Esophagus squamous epithelium (tissue), 5 donors: ENCODE measurements at places on chromosomes 11 and 22.

- no peak overlapping the region for H3K4me3 ChIP-seq
- H3K4me1 ChIP-seq, result no peaks in the 10 kb centered on the region
- DNase-seq, result no peak
- H3K27me3 ChIP-seq, result no peaks in the 10 kb centered on the region
- H3K27ac ChIP-seq, result no peak overlapping the region
Measured at GRCh38 chr22:47446331-47446730, 683.9 kb downstream of the TBC1D22A start.

- no peak for DNase-seq
- peaks cover 22% of the 10 kb centered on the region for H3K4me1 ChIP-seq
- no peaks in the 10 kb centered on the region for H3K27me3 ChIP-seq
- H3K4me3 ChIP-seq, result no peak overlapping the region
- H3K27ac ChIP-seq, result no peak overlapping the region
Measured at GRCh38 chr11:11247576-11247975, 105.5 kb downstream of the CSNK2A3 start.

DNA sequence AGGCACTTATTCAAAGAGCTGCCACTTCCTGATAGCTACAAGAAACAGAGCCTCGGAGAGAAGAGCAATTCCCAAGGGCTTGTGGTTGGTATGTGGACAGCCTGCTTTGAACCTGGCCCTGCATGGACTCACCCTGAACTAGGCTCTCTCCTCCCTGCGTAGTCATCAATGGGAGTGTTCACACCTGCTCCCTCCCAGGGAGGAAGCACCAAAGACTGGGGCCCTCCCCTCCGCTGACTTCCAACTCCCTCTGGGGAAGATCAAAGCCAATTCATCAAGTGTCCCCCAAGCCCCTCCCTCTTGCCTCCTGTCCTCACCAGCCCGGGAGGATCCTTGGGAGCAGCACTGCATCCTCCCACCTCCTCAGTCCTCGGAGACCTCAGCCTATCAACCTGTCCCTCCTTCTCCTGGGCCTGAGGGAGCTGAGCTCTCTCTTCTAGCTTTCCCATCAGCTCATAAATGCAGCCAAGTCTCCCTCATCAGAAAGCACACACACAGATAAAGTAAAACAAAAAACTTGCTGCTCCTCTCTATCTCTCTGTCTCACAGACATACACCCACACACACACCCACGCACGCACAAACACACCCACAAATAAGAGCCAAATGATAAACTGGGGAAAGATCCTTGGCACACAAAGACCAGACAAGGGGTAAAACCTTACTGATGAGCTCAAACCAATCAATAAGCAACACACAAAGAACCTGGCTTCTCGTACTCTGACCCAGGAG is 3.3 kb downstream of the A4GALT start:
- no peak for DNase-seq
- H3K4me3 ChIP-seq, result no peak overlapping the region
- H3K27ac ChIP-seq, result peak overlapping the region; percentile 68
- no peaks in the 10 kb centered on the region for H3K36me3 ChIP-seq
- H3K4me1 ChIP-seq, result peaks cover 22% of the 10 kb centered on the region
- peaks cover 33% of the 10 kb centered on the region for H3K27me3 ChIP-seq

DNA sequence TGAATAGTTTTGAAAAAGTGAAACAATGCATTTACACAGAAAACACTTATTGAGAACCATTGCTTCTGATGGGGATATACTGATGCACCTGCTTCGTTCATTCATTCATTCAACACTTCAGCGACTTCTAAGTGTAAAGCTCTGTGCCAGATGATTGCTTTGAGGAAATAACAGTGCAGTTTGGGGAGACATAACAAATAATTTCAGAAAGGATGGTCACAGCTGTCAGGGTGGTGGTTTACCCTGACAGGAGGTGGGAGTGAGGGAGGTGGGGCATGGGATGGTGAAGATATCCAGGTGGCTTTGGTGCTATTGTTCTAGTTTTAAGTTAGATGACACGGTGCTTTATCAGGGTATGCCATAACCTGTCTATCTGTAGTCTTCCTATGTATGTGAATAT is 344.1 kb downstream of the LARGE1 start:
- no peak overlapping the region for H3K4me3 ChIP-seq
- H3K27ac ChIP-seq, result no peak overlapping the region
- H3K36me3 ChIP-seq, result no peaks in the 10 kb centered on the region
- DNase-seq, result no peak

DNA sequence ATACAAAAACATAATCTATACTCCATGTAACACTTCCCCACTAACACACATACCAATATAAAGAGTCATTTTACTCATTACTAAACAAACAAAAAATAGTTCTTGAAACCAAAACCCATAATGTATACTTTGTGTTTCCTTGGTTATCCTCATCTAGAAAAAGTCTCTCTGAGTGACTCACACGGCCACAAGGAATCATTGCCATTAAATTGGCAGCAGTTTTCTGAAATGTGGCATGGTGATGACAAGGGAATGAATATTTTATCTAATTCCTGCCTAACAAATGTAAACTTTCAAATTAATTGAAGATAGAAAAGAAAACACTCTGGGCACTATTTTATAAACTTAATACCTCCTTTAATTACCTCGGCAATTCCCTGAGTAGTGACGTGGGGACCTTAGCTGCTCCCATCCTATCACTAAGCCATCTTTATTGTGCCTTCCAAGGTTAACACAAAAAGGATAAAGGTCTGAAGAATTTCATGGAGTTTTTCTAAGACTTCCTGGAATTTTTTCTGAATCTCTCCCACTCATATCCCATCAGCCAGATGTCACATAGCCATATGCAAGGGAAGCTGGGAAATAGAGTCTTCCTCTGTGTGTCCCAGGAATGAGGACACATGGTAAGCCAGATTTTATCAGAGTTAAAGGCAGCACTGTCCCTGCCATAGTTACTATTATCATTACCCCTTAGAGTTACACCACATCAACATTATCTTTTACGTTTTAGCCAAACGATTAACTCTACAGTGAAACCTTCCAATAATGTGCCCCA is 857.2 kb upstream of the TENM4 start:
- no peaks in the 10 kb centered on the region for H3K4me1 ChIP-seq
- no peaks in the 10 kb centered on the region for H3K27me3 ChIP-seq
- H3K4me3 ChIP-seq, result no peak overlapping the region
- no peaks in the 10 kb centered on the region for H3K36me3 ChIP-seq

DNA sequence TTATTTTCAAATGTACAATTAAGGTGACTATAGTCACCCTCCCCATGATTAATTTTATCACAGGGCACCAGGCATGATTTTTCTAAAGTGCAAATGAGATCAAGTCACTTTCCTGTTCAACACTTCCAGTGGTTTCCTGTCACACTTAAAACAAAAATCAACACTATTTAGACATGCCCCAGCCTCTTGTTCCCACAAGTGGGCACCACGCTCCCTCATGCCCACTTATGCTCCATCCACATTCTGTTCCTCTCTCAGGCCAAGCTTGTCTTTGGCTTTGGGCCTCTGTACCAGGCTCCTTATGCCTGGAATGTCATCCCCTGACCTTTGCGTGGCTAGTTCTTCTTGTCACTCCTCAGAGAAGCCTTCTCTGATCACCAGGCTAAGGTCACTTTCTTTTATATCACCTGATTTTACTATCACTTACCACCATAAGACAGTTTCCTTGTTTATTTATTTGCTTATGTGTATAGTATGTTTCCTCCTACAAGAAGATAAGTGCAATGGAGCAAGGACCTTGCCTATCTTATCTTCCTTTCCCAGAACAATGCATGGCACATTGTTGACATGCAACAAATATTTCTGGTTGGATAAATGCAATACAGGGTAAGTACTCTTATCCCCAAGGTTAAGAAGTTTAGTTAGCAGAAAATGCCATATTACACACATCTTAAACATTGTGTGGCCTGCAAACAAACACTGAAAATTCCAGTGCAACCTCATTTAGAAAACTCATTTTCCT is 50.9 kb upstream of the PANX1 start:
- H3K4me1 ChIP-seq, result no peaks in the 10 kb centered on the region
- no peaks in the 10 kb centered on the region for H3K27me3 ChIP-seq
- no peak overlapping the region for H3K27ac ChIP-seq
- H3K4me3 ChIP-seq, result no peak overlapping the region
- H3K36me3 ChIP-seq, result no peaks in the 10 kb centered on the region

DNA sequence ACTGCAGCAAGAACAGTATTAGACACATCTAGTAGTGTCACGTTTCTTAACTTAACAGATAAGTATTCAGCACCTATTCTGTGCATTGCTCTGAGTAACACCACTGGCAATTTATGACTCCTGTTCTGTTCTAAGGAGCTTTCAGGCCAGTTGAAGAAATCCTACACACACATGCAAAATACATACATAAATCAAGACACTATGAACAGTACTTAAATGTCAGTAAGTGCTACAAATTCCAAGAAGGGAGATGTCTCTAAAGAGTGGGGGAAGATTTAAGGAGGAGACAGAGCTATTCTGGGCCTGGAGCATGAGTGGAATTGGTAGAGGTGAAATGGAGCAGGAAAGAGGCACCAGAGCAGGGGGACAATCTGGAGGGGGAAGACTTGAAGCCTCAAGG is 46.2 kb upstream of the CLMP start:
- no peak overlapping the region for H3K27ac ChIP-seq
- no peaks in the 10 kb centered on the region for H3K36me3 ChIP-seq
- no peak overlapping the region for H3K4me3 ChIP-seq

DNA sequence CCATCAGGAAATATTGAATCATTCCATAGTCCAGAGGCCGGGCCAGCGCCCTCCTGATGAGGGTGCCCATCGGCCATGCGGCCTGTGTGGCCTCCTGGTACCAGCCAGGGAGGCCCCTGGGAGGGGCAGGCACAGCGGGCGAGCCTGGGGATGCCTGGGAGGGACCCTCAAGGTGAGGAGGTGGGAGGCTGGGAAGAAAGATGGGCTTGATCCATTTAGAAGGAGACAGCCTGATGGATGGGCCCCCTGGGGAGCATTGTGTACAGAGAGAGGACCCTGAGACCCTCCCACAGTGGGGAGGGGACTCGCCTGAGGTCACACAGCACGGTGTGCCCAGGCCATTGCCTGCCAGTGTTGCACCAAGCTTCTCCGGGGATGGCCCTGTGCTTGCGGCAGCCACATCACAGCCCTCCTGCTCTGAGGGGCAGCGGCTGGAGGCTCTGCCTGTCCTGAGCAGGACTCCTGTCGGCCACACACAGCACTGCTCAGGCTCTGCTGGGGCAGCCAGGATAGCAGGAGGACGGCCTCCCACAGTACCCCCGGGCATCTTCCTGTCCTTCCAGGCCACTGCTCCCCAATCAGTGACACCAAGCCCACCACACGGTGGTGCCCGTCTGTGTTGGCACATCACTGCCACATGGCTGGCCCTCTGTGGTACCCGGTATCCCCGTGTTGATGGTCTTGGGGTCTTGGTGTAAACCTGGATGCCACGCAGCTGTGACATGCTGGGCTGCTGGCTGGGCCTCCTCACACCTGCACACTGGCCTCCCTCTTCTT is 290.0 kb downstream of the TBC1D22A start:
- H3K4me3 ChIP-seq, result no peak overlapping the region
- no peak overlapping the region for H3K27ac ChIP-seq
- DNase-seq, result no peak
- H3K36me3 ChIP-seq, result no peaks in the 10 kb centered on the region

- H3K36me3 ChIP-seq, result peaks cover 45% of the 10 kb centered on the region
- H3K27me3 ChIP-seq, result no peaks in the 10 kb centered on the region
- DNase-seq, result no peak
- H3K4me1 ChIP-seq, result no peaks in the 10 kb centered on the region
- no peak overlapping the region for H3K4me3 ChIP-seq
Measured at GRCh38 chr22:49865156-49865555, 11.5 kb downstream of the ZBED4 start.

GRCh38 chr11:19628018-19628417 is 84.6 kb upstream of the NAV2 start:
- no peaks in the 10 kb centered on the region for H3K27me3 ChIP-seq
- no peaks in the 10 kb centered on the region for H3K36me3 ChIP-seq
- H3K4me3 ChIP-seq, result no peak overlapping the region
- H3K4me1 ChIP-seq, result peaks cover 11% of the 10 kb centered on the region
- no peak for DNase-seq

- no peaks in the 10 kb centered on the region for H3K4me1 ChIP-seq
- no peaks in the 10 kb centered on the region for H3K36me3 ChIP-seq
- H3K4me3 ChIP-seq, result no peak overlapping the region
- DNase-seq, result no peak
- no peaks in the 10 kb centered on the region for H3K27me3 ChIP-seq
- H3K27ac ChIP-seq, result no peak overlapping the region
Measured at GRCh38 chr11:15194671-15195415, 80.1 kb downstream of the INSC start.

DNA sequence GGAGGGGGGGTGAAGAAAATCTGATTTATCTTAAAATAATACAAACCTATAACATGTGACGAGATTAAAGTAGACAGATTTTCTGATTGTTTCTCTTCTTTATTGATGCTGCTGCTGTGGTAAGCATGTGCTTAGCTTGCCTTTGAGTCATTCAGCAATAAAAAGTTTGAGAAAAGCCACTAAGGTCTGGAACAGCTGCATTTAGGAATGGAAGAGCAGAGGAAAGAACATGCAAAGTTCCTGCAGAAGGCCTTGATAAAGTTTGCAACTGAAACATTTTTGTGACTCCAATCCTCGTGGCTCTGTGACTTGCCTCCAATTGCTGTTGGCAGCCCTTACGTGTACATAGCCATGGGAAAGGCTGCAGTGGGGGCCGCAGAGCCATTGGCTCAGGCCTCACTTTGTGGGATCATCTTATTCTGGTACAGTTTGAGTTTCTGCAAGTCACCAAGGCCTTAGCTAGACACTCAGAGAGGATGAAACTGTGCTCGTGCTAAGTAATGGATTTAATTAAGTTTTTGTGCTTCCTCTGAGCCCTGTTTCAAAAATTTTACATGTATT is 370.2 kb downstream of the AASDHPPT start:
- H3K4me1 ChIP-seq, result no peaks in the 10 kb centered on the region
- no peak overlapping the region for H3K4me3 ChIP-seq
- H3K27ac ChIP-seq, result no peak overlapping the region
- DNase-seq, result no peak
- no peaks in the 10 kb centered on the region for H3K36me3 ChIP-seq

DNA sequence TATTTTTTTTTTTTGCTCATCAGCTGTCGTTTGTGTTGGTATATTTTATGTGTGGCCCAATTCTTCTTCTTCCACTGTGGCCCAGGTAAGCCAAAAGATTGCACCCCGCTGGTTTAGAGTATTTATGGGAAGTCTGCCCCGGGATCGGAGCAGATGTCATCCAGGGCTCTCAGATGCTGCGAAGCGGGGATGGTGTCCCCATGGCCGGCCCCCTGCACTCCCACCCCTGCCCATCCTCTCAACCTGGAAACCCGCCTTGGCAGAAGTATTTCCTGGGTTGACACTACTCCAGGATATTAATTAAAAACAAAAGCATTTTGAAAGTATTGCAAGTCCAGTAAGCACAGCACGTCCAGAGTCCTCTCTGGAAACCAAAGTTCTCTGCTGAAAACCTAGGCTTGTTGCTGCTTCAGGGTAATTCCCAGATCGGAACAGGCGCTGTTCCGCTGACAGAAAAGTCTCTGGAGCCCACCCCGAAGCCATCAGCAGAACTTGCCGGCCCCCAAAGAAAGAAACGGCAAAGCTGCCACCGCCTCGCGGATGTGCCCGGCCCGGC is 833 bp downstream of the SCUBE2 start:
- peak overlapping the region; percentile 34 for H3K4me3 ChIP-seq
- no peaks in the 10 kb centered on the region for H3K27me3 ChIP-seq
- no peak overlapping the region for H3K27ac ChIP-seq
- H3K36me3 ChIP-seq, result no peaks in the 10 kb centered on the region
- no peak for DNase-seq

- H3K36me3 ChIP-seq, result no peaks in the 10 kb centered on the region
- no peak overlapping the region for H3K27ac ChIP-seq
- no peak for DNase-seq
- no peaks in the 10 kb centered on the region for H3K27me3 ChIP-seq
- no peaks in the 10 kb centered on the region for H3K4me1 ChIP-seq
Measured at GRCh38 chr11:27841023-27841422, 140.8 kb upstream of the BDNF start.
